ENCODE measurements at places on chromosomes 2 and 18.

GRCh38 chr2:10796703-10797102, 15.9 kb downstream of the PDIA6 start:
- H3K27ac ChIP-seq, result no peak overlapping the region
- H3K27me3 ChIP-seq, result no peaks in the 10 kb centered on the region
- peaks cover 58% of the 10 kb centered on the region for H3K36me3 ChIP-seq
- peaks cover 8% of the 10 kb centered on the region for H3K4me1 ChIP-seq

- no peaks in the 10 kb centered on the region for H3K36me3 ChIP-seq
- no peak overlapping the region for H3K4me3 ChIP-seq
- no peak for DNase-seq
Measured at GRCh38 chr2:30165617-30166016, 18.8 kb downstream of the YPEL5 start.

DNA sequence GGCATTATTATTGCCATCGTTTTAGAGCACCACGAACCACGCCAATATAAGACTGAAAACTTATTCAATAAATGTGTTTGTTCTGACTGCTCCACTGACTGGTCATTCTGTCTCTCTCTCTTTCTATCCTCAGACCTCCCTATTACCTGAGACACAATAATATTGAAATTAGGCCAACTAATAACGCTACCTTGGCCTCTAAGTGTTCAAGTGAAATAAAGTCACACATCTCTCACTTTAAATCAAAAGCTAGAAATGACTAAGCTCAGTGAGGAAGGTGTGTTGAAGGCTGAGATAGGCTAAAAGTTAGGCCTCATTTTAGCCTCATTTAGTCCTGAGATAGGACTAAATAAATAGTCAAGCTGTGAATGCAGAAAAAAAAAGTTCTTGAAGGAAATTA, 38.8 kb downstream of the G6PC2 start:
- DNase-seq, result no peak
- no peaks in the 10 kb centered on the region for H3K4me1 ChIP-seq
- no peaks in the 10 kb centered on the region for H3K36me3 ChIP-seq
- peaks cover 14% of the 10 kb centered on the region for H3K27me3 ChIP-seq
- H3K4me3 ChIP-seq, result no peak overlapping the region
- H3K27ac ChIP-seq, result no peak overlapping the region

DNA sequence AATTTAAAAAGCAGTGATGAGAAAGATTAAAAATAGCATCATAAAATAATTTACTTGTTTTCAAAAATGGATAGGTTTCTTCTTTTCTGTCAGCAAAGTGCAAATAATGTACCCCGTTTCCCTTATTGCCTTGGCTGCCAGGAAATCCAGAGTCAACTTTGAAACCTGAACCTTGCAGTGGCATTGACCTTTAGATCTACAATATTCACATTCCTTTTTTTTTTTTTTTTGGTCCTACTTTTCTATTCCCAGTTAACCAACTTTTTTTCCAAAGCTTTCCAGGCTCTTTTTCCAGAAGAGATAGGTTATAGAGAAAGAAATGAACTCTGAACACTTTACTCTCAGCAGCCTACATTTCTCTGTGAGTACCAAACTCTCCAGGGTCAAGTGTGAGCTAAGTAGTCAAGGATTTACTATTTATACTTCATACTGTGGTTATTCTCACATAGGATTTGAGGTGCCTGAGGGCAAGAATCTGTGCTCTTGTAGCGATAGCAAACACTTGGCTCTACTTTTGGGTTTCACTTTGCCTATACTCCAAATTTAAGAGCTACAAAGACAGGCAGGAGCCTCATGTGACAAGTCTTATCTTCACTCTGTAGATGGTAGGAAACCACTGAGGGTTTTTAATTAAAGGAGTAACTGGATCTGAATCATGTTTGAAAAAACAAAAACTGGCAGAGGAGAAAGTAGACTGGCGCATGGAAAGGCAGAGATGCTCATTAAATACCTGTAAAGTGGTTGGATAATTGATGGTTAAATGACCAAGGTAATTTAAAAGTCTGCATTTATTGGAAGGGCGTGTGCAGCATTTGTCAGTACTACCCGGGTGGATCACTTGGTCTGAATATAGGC, 63.2 kb upstream of the TMEM17 start:
- no peaks in the 10 kb centered on the region for H3K36me3 ChIP-seq
- no peak for DNase-seq
- no peaks in the 10 kb centered on the region for H3K4me1 ChIP-seq
- H3K4me3 ChIP-seq, result no peak overlapping the region
- H3K27ac ChIP-seq, result no peak overlapping the region

GRCh38 chr2:99421469-99421868, 68.3 kb downstream of the REV1 start:
- no peak overlapping the region for H3K27ac ChIP-seq
- H3K27me3 ChIP-seq, result no peaks in the 10 kb centered on the region
- no peak for DNase-seq
- H3K36me3 ChIP-seq, result peaks cover 42% of the 10 kb centered on the region

All from activated CD8-positive, alpha-beta T cell treated with anti-CD3 and anti-CD28 coated beads, Interleukin-2, amount 10 ng/mL, durations not matched to agents 7 days and 5 days (primary cell).